ENCODE measurements at places on chromosomes 1 and 21.
A peak's percentile ranks its signal among the peaks of the same experiment; 100 is the strongest.

DNA sequence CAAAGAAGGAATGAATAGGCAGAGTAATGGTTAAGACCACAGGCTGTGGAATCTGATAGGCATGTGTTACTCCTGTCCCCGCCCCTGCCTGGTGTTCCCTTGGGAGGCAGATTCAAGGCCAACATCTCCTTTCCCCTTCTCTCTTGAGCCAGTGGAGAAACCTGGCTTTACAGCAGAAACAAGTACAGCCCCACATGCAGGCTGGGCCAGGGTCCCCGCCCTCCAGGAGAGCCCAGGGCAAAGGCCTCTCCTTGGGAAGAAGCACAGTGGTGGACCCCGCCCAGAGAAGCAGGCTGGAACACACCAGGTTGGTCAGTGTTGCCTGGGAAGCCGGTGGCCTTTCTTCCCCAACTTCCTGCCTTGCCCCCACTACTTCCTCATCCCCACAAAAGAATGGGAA is 6.8 kb downstream of the C1orf167 start:
- DNase-seq = no peak

DNA sequence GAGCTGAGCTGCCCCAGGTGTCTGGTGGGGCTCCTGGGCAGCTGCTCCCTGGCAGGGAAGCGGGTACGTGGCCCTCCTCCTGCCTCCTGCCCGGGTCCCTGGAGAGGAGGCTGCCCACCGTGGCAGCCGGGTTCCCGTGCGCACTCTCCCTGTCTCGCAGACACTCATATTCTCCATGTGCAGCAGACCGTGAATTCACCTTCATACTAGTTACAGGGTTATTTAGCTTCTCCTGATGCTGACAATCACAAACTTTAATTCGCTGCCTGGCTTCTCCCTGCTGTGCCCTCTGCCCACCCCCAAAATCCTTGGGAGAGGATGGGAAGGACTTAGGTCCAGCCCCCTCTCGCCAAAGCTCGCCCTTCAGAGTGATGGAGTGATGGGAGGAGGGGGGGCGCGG is 95.3 kb downstream of the CASZ1 start:
- DNase-seq = no peak

DNA sequence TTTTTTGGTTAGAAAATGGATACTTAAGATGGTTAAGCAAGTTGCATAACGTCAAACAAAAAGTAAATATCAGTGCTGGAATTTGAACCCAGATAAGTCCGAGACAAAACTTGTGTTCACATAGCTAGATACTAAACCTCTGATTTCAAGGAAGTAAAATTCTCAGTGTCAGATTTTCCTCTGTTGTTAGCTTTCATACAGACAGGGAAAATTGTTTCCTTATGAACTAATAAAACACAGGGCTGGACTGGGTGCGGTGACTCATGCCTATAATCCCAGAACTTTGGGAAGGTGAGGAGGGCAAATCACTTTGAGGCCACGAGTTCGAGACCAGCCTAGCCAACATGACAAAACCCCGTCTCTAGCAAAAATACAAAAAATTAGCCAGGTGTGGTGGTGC is 51.3 kb downstream of the PCNX2 start:
- no peak for DNase-seq

- DNase-seq = no peak
Observed at GRCh38 chr1:224739997-224740684, 124.0 kb downstream of the CNIH3 start.

DNA sequence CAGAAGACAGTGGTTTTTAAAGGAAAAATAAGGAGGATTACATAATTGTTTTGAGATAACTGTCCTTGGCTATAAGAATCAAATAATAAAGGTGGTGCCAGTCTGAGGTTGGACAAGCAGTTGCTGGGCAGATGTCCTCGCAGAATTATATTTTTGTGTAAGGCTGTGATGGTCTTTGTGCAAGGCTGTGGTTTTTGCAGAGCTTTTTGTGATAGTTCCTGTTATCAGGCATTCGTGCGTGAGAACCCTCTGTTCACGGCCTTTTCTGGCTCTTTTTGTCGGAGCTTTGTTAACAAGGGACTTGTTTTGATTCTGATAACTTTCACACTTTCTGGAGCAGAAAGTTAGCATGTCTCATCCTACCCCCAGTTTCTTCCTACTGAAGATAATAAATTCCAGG is 33.4 kb downstream of the SH3BP5L start:
- no peak for DNase-seq

DNA sequence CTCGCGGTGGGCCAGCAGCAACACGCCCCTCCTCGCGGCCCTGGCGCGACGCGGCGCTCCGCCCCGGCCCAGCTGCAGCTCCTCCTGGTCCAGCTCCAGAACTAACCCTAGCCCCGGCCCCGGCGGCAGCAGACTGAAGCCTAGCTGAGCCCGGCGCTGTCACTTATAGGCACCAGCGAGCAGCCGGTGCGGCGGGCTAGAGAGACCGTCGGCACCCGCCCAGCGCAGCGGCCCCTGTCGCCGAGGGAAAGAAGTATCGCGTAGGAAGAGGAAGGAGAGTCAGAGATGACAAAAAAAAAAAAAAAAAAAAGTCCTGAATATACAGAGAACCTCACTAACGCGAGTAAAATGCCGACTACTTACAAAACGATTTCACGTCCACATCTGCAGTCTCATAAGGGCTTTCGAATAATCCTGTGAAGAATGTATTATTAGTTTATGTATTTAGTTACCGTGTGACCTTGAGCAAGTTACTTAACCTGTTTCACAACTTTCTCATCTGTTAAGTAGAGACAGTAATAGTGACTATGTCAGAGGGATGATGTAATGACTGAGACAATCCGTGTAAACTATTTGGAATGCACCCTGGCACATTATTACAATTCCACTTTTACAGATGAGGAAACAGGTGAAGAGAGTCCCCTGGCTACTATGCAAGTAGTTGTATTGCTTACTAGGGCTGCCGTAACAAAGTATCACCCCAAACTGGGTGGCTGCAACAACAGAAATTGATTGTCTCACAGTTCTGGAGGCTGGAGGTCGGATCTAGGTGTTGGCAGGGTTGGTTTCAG is at the start of gene SLC9A1:
Gene SLC9A1 (minus strand): TSS at position 135 of the 791 bp plus-strand sequence. CDS start 791 bp downstream, outside the sequence.
- DNase-seq = peak; percentile 95

- no peak for DNase-seq
Observed at GRCh38 chr1:67005068-67005467, 48.9 kb downstream of the SLC35D1 start.

- DNase-seq = no peak
Observed at GRCh38 chr1:212646588-212646987, 38.0 kb downstream of the ATF3 start.

- DNase-seq = no peak
Observed at GRCh38 chr1:238606896-238607295, 716.2 kb upstream of the ZP4 start.

DNA sequence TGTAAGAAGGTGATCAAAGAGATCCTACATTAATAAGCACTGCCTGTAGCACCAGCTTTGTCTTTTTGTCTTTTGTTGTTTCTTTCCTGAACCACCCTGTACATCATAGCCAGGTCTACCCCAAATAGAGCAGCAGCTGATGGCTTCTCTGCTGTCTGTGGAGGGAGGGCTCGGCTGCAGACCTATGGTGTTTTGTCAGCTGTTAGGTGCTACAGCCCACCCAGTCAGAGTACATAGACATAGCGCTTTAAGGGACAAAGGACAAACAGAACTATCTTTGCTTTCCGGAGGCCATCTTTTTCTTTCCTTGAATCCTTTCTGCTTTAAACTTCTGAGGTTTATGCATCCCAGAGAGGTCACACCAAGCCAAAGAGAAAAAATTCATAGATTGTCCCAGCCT is 258.1 kb downstream of the ZNF648 start:
- DNase-seq = no peak

GRCh38 chr1:67535474-67535873 is 105.3 kb upstream of the SERBP1 start:
- peak; percentile 12 for DNase-seq

DNA sequence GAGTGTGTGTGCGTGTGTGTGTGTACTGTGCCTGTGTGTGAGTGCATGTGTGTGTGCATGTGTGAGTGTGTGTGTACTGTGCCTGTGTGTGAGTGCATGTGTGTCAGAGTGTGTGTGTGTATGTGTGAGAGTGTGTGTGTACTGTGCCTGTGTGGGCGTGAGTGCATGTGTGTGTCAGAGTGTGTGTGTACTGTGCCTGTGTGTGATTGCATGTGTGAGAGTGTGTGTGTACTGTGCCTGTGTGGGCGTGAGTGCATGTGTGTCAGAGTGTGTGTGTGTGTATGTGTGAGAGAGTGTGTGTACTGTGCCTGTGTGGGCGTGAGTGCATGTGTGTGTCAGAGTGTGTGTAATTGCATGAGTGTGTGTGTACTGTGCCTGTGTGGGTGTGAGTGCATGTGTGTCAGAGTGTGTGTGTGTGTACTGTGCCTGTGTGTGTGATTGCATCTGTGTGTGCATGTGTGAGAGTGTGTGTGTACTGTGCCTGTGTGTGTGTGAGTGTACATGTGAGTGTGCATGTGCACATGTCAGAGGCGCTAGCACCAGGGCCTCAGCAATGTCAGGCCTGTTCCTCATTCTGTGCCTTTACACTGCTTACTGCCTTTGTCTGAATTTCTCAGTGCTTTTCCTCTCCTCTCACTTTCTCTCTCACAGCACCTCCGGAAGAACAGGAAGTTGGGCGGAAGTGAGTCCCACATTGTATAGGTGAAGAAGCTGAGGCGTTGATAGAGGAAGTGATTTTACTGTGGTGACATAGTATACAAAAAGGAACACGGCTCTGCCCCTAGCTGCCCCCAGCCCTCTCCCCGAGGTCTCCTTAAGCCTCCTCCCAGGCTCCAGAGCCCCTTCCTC is 4.9 kb downstream of the SLC5A9 start:
- peak; percentile 28 for DNase-seq

DNA sequence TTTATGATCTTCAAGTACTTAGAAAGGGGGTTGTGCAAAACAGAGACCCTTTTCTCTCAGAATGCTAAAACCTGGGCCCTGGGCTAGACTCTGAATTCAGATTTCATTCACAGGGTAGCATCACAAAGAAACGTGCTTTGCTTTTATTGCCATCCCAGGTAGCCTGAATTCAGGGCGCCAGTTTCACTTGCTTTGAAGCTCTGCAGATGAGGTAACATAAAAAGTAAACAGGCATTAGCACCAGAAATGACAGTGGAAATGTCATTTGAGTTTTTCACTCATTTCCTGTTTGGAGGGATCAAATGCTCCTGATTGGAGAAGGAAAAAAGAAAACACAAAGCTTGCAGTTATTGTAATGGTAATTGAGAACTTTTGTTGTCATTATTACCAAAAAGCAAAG is 2.6 kb downstream of the SYPL2 start:
- no peak for DNase-seq

DNA sequence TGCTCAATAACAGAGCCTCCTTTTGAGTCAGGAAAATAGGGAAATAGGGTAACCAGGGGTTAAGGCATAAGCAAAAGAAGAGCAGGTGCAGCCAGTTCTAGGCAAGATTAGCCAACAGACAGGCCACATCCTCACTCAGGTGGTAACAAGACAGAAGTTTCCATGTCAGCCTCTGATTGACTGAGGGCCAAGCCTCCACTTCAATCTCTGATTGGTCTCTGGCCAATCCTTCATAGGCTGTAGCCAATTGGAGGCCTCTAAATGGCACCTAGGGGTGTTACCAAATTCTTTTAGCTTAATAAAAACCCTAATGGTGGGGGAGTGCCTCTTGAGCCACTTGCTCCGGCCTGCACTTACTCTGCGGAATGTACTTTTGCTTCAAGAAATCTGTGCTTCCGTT is 37.2 kb downstream of the LACTBL1 start:
- DNase-seq = no peak

DNA sequence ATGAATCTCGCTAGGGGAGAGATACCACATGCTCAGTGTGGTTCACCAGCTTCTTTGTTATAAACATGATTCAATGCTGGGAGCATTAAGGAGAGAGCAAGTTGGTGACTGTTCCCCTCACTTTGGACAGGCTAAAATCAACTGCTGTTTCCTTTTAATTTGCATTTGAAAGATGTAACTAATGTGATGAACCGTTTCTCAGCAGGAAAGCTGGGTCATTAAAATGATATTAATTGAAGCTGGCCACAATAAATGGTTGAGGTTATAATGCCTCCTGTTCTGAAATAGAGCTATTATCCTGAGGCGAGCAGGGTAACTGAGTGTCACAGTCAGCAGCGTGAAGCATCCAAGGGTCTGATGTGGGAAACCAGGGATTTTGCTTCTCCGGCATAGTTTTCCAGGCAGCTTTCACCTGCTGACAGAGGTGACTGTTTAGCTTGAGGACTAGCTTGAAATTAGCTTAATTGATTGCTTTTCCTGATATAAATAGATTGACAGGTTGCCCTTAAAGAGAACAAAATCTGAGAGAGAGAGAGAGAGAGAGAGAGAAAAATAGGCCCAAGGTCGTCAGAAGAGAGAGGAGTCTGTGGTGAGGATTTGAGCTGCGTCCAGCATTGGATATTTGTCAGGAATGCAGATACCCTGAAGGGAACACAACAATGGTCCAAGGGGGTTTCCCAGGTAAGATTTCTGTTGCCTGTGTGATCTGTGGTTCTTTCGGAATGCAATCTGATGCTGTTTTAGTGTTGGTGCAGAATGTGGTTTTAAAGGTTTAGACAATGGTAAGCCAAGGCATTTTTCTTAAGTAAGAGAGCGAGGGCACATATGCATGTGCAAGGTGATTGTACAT is 209.7 kb downstream of the PATJ start:
- DNase-seq = no peak

DNA sequence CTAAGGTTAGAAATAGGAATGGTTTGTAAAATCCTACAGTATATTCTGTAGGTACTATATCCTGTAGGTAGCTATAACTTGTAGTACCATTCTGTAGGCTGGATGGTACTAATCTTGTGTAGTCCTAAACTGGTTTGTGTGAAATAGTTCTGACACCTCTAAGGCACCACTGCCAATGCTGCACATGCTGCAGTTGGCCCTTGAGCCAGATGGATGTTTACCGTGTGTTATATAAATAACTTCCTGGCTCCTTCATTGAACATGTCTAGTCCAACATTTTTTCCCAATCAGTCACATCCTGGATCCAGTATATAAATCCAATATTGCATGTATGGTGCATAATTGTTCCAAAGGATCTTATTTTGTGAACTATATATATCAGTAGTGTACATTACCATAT is 89.5 kb upstream of the GNG4 start:
- no peak for DNase-seq

- no peak for DNase-seq
Observed at GRCh38 chr1:97603776-97604175, 317.1 kb downstream of the DPYD start.

DNA sequence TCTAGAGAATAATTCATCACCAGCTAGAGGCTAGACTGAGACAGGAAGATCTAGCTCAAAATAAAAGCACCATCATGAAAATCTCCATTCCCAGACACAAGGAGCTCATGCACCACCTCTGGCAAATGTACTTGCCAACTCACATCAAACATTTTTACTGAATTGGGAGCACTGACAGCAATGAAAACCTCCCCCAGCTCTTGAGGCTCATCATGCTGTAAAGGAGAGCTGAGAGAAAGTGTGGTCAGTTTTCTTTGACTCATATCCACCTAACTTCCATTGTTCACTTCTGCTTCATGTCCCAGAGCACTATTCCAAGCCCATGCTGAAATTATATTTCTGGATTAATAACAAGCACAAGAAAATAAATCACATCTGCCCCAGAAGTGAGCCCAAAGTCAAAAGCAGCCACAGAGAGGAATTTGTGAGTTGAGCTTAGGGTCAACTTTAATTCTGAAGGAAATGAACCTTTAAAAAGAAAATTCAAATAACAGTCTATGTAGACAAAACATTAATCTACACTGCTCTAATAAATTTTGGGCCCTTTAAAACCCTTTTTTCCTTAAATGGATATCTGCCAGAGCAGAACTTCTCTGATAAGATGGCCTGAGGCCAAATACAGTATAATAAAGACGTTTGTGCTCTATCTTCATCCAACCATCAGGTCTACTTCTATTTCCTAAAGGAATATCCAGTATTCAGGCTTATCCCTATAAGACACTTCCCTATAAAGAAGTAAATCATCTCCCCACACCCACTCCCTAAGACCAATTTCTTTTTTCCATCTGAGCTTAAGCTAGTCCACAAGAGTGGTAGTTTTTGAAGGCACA is 85.9 kb upstream of the ADAM30 start:
- DNase-seq = no peak
